T-helper 22 cell (primary cell): ENCODE measurements at places on chromosomes 2 and 18.

DNA sequence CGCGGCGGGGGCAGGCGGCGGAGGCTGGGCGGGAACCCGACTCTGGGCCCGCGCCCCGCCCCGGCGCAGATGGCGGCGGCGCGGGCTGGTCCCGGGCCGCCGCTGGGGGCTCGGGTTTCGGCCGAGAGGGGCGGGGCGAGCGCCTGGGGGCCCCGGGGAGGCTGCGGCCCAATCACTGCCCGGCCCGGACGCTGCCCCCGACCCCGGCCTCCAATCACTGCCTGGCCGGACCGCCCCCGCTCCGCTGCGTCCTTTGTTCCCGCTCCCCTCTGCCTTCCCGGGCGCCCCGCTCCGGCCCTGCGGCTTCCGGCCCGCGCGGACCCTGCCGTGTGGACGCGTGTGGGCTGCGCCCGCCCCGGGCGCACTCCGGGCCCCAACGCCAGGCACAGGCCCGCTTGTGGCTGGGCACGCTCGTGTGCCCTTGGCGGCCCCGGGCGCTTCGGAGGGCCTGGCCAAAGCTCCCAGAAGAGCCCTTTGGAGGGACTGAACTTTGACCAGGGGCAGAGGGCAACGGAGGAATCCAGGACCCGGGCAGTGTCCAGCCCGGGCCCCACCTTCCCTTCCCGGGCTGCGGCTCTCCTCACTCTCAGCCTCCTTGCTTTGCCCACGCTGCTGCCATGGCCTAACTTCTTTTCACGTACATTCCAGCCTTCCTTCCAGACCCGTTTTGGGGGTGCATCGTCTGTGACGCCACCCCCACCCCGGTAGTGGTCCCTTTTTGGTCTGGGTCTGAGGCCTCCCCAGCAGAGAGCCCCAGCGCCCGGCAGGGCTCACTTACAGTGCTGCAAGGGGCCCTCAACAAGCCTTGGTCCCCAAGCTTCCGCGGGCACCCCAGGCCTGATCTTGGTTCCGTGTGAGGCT, 27.1 kb upstream of the PTMA start:
- no peak for DNase-seq

DNA sequence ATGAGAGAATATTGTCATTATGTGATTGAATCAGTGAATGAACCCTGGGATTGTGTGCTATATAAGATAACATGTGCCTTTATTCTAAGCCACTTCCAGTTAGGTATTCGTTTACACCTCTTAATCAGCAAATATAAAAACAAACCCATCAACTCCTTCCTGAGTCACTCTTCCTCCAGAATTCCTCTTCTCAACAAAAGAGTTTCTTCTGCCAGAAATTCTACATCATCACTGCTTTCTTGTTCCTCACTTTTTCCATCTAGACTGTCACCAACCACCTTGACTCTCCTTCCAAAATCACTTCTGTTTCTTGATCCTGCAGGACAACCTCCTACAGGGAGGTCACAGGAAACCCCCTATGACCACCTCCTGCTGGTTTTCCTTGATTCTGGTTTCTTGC, 261.4 kb downstream of the CYP26B1 start:
- no peak for DNase-seq

GRCh38 chr2:231819447-231820042, 33.3 kb downstream of the COPS7B start:
- no peak for DNase-seq

DNA sequence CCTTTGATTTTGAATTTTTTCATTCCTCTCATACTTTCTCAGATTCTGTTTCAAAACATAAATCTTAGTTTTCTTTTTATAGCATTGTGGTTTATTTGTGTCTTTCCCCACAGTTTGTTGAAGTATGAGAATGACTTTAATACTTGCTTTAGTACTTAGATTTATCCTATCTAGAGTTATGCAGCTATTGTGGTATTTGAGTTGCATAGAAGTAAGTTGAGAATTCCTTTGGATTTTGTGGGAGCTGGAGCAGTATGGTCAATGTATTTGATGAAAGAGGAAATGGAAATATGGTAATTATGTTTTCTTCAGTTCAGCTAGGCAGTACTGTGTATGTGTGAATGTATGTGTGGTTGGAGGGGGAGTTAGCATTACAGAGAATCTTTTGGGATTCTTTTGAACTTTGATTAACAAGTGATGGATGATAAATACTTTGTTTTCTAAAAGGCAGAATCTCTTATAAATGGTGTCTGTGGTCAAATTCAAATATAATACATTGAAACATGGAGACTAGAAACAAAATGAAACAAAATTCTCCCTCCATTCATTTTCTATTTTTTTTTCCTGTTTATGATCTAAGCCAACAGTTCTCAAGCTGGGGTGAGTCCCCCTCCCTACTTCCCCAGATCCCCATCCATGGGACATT, 3.0 kb downstream of the ACVR2A start:
- DNase-seq: no peak

- no peak for DNase-seq
These were observed 17.7 kb upstream of the NFU1 start for GRCh38 chr2:69454976-69455375.

DNA sequence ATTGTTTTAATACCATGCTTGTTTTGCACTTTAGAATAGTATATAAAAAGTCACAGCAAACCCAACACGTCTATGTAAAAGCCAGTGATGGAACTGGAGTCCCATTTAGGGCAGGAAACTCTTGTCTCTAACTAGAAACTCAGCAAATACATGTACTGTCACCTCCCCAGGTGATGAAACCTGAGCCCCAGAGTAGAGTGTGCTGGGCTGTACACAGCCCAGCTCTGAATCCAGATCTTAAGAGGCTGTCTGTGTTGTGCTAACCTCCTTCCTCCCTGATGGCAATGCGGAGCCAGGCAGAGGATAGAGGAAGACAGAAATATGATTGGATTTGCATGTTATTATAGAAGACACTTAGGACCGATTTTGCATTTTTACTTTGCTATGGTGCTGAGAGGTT, 317.5 kb upstream of the TRIB2 start:
- no peak for DNase-seq

- no peak for DNase-seq
These were observed 267.4 kb downstream of the LNPK start for GRCh38 chr2:175734686-175735085.

DNA sequence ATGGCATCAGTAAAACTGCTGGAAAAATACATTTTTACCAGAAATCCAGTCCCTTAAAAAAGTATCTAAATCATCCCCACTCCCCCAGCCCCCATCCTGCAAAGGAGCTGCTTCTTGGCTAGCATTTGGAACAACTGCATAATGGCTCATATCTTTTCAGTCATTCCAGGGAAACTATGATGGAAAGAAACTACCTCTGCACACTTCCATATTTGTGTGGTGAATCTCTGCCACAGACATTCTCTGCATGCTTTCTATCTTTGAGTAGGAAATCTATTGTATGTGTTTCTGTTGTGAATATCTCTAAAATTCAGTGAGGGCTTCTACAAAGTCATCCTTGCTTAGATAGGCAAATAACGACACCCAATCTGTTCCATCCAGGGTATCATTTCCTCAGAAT, 632.3 kb downstream of the LRP1B start:
- DNase-seq: no peak

DNA sequence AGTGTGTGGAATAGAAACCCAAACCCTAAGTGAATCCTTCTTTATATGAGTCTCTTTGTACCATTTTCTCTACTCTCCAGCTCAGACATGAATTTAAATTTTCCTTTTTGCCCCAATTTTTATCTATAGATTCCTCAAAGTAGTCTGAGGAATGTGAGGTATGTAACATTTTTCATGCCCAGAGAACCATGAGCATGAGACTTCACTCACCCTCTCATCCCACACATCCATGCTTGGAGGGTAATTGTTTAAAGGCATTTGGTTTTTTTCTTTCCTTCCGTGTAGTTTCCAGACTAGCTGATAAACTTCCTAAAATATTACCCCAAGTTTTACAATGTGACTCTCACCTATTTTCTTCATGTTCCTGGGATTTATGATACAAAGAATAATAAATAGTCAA, 2056.8 kb upstream of the CELF4 start:
- DNase-seq: no peak

DNA sequence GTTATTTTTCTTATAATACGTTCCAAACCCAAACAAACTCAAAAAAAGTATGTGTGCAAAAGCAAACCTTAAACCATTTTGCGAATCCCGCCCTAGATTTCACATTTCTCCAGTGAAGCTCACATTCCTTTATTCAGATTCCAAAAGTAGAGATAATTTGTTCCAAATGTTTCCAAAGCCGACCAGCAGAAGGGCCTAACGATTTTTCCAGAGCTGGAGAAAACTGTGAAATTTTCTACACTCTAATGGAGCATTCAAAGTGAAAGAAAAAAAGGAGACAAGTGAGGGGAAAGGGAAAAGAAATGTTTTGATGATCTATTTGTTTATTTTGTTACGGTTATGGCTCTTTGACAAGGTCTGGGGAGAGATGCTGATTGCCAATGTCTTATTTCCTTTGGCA, 286.5 kb upstream of the SLC14A2 start:
- DNase-seq: no peak

GRCh38 chr2:5150871-5151270, 541.3 kb upstream of the SOX11 start:
- no peak for DNase-seq

DNA sequence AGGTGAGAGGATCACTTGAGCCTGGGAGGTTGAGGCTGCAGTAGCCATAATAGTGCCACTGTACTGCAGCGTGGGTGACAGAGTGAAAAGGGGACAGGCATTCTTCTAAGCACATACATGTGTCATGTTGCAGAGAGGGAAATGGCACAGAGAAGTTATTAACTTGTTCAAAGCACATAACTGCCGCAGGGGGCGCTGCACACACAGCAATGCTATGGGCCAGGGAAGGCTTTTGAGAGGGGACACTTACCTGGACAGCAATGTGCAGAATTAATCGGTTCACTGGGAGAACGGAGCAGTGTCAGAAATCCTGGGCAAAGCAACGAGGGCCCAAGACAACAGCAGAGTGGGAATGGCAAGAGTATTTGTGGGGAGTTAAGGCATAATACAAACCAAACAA, 2.4 kb downstream of the SCYGR8 start:
- DNase-seq: no peak

- no peak for DNase-seq
These were observed 44.0 kb upstream of the CHMP1B start for GRCh38 chr18:11807233-11807632.

GRCh38 chr2:101401326-101401665, 14.0 kb upstream of the CREG2 start:
- DNase-seq: no peak

DNA sequence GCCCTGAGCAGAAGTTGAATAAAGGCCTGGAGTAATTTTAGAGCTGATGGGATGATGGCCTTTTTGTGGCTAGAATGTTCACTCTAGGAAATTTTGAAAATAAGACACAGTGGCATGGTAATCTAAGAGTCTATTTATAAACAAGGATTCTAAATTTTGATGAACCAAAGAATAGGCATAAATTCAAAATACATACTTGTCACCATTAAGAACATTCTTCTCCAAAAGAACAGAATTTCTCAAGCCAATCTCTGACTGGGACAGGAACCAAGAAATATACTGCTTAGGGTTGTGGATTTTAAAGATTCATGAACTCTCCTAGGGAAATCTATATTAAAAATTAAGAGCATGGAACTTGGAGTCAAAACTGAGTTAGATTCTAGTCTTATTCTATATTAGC, 98.2 kb upstream of the SETBP1 start:
- no peak for DNase-seq

- DNase-seq: no peak
These were observed 30.9 kb downstream of the SKA1 start for GRCh38 chr18:50405582-50406271.

DNA sequence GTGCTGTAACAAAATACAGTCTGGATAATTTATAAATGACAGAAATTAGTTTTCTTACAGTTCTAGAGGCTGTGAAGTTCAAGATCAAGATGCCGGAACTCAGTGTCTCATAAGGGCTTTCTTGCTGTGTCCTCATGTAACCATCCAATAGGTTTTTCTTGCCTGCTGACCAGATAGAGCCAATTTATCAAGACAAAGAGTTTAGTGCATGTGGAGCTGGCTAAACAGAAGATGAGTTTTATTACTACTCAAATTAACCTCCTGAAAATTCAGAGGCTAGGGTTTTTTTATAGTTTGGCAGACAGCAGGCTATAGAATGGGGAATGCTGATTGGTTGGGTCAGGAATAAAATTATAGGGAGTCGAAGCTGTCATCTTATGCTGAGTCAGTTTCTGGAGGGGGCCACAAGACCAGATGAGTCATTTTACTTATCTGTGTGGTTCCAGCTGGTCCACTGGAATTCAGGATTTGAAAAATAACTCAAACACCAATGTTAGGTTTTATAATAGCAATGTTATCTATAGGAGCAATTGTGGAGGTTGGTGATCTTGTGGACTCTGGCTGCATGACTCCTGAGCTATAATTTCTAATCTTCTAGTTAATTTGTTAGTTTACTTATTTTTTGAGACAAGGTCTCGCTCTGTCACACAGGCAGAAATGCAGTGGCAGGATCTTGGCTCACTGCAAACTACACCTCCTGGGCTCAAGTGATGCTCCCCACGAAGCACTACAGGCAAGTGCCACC, 3.2 kb upstream of the PDK1 start:
- no peak for DNase-seq

- DNase-seq: no peak
These were observed 212.6 kb upstream of the FBXO11 start for GRCh38 chr2:48118895-48119294.

- DNase-seq: no peak
These were observed 391.3 kb upstream of the CELF4 start for GRCh38 chr18:37956902-37957301.

DNA sequence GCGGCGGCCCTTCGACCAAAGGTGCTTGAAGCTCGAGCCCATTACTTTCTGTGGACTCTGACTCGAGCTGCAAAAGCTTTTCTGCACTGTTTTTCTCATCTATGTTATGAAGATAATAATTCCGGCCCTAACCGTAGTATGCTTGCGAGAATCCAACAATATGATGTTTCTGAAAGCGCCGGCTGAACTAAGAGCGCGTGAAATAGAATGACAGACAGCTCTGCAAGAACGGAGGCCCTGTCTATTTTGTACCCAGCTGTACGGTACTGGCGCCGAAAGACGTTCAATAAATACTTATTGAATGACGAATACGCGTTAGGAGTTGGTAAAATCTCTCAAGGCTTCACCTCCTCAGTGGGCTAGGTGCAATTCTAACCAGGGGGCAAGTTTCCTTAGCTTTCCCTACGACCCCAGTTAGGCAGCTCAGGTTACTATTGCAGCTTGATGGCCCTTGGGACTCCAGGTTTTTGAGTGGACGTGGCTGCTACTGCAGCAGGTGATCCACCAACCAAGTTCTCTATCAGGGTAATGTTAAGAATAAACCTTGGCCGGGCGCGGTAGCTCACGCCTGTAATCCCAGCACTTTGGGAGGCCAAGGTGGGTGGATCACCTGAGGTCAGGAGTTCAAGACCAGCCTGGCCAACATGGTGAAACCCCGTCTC, 570 bp downstream of the SCRN3 start:
- no peak for DNase-seq

- no peak for DNase-seq
These were observed 163.1 kb downstream of the ASB1 start for GRCh38 chr2:238589591-238590460.

GRCh38 chr2:56475191-56475590, 291.4 kb downstream of the CCDC85A start:
- DNase-seq: no peak

DNA sequence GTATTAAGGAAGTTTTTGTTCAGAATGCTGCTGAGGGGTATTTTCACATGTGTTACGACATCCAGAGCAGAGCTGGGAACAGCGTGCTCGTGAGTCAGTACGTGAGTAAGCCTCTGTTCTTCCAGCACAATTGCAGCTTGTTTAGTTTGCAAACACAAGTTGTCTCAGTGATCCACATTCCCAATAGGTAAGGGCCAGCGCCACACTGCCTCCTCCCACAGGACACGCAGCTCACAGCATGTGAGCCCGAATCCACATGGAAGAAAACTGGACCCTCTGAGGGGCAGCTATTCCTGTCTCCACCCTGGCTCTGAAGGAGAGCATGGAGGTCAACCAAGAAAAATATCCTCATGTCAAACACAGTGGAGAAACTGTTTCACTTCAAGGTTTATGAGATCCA, 173.9 kb upstream of the PID1 start:
- no peak for DNase-seq
